ENCODE measurements at places on chromosomes 2 and 18.

DNA sequence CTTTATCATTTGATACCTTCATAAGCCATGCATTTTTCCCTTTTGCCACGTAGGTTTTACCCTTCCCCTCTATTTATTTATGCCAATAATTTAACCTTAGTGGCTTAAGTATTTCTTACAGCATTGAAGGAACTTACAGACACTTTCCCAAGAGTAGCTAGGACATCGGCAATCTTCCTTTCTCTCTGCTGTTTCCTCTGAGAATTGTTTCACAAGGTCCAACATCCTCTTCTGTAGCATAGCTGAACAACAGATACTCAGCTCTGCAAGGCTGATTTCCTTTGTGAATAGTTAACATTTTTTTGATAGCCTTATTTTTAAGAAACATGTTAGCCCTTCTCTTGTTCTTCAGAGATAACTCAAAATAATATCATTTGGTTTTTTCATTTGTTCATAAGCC, 1.1 kb upstream of the GCA start:
- DNase-seq, result no peak

DNA sequence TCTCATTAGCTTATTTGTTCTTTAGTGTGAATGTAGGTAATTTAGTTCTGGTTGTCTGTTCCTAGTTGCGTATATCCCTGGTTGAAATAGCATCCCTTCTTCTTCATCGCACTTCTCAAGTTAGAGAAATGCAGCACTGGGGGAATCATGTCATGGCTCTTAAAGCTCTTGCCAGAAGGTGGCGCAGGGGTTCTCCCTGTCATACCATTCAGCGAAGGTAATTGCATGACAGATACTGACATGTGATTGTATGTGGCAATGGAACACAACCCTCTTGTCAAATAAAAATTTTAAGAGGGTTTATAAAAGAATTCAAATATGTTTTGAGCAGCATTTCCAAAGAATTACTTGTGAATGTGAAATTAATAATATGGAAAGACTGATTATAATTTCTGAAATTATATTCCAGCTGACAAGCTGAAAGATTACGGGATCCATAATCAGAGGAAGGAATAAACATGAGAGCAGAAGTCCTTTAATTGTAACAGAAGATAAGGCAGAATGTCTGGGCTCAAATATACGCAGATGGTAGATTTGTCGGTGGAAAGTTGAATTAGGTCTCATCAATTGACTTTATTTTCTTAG, 411.7 kb downstream of the DSEL start:
- DNase-seq, result no peak

DNA sequence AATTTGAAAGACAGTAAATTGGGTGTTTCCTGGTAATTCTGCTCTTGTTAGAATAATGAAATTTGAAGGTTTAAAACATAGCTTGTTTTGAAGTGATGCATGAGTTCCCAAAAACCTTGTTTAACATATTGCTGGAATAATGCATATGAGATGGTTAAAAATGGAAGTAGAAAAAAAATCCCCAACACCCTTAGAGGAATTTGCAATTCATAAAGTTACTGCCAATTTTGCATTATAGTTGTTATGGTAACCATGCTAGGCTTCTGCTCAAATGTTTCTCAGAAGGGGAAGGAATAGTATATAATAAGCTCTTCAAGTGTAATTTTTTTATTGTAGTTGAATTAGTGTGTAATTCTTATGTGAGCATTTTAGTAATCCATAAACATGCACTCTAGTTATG, 49.1 kb downstream of the FASTKD2 start:
- no peak for DNase-seq

DNA sequence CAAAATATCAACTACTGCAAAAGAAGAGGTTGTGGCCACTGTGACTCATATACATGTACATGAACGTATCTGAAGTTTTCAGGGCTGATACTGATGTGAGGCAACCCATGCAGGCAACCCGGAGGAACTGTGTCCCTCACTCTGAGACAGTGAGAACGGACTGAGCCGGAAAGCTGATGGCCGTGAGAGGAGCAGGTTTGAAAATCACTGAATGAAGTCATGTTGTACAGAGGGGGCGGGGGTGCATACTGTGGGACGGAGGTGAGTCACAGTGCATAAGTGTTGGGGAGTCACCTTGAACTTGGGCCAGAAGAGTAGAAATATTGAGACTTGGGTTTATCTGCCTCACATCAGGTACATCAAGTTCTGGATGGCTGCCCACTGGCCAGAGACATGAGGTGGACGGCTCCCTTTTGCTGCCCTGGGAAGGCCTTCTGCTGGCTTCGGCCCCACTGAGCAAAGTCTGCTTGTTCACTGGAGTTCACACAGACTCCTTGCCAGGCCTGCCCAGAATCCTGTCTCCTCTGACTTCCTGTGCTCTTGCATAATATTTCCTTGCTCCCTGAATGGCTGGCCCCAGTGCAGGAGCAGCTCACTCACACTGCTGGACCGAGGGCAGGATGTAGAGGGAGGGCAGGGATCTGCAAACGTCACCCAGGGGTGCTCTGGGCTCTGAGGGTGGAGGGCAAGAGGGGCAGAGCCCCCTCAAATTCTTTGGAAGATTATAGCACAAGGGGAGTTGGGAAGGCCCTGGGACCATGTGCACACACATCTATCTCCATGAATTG, 18.1 kb downstream of the EPAS1 start:
- DNase-seq, result no peak

DNA sequence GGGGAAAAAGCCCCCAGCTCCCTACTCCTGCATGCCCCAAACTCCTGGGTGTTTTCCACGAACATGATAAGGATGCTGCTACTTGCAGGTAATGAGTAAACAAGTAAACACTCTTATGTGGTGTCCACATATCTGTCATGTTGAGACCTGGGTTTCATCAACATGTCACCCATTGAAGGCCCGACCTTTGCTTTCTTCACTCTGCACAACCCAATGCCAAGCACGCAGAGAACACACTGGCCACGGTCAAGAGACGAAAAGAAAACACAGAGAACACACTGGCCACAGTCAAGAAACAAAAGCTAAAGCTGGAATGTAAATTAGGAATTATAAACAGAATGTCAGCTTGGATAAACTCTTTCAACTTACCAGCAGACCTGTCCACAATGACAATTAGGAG, 143.1 kb downstream of the TTC32 start:
- DNase-seq, result no peak

- DNase-seq, result no peak
Measured at GRCh38 chr2:150127995-150128394, 359.5 kb downstream of the RND3 start.

GRCh38 chr18:46771141-46771540, 14.3 kb upstream of the ST8SIA5 start:
- no peak for DNase-seq

- no peak for DNase-seq
Measured at GRCh38 chr18:13973061-13973575, 57.8 kb upstream of the MC2R start.

DNA sequence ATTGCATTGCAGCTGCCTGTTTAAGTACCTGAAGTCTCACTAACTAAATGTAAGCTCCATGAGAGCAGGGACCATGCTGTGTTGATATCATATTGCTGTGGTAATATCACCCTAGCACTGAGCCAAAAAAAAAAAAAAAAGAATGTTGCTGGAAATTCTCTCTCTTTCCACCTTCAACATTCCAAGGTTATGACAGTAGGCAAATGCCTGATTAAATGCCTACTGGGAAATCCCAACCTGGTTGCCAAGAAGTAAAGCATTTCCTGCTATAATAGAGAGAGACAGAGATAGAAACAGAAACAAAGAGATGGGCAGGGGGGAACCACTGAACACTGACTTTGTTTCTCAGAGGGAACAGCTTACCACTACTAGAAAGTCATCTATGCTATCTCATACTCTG, 1604.2 kb downstream of the LRP1B start:
- DNase-seq, result no peak

DNA sequence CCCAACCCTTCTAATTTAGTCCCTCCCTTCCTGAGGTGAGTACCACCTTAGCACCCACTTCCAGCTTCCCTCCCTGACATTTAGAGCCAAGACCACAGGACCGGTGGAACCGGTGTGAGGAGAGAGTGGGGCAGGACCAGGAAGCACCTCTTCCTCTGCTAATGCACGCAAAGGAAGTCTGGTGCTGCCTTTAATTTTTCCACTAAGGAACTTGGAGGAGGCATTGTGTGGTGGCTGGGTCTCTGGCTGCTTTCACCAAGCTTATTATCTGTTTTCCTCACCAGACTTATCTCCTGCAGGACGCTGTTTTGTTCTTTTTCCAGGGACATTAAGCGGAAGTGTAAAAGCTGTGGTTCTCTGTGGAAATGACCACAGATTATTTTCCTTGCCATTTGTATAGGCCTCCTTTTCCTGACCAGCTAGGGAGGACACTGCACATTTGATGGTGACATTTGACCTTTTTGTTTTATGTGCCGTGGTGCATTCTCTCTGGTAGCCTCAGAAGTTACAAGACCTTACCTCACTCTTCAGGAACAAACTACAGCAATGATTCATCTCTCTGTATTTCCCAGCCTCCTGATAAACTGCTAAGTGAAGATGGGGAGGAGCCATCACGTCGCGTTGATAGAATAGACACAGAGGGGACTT, 39.8 kb upstream of the SPTBN1 start:
- DNase-seq, result no peak

DNA sequence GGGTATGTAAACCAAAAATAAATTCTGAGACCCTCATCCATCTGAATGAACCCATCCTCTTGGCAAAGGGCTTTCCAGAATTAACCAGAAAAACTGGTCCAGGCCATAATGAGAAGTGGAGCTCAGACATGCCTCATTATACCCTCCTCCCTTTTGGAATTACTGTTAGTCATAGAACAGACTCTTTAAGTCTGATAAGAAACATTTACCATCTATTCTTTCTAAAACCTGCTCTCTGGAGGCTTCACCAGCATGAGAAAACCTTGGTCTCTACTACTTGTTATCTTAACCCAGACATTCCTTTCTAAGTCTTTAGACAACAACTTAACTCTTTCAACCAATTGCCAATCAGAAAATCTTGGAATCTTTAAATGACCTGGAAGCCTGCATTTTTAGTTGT, 82.8 kb downstream of the QPCT start:
- no peak for DNase-seq

DNA sequence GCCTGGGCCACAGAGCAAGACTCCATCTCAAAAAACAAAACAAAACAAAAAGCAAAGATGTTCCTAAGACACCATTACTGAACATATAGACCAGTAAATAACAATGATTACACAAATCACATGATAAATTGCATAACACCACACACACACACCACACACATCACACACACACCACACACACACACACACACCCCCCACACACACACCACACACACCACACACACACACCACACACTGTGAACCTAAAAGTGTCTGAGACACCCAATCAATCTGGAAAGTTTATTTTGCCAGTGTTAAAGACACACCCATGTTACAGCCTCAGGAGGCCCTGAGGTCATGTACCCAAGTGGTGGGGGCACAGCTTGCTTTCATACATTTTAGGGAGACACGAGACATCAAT, 62.6 kb upstream of the ASAP2 start:
- DNase-seq, result no peak

DNA sequence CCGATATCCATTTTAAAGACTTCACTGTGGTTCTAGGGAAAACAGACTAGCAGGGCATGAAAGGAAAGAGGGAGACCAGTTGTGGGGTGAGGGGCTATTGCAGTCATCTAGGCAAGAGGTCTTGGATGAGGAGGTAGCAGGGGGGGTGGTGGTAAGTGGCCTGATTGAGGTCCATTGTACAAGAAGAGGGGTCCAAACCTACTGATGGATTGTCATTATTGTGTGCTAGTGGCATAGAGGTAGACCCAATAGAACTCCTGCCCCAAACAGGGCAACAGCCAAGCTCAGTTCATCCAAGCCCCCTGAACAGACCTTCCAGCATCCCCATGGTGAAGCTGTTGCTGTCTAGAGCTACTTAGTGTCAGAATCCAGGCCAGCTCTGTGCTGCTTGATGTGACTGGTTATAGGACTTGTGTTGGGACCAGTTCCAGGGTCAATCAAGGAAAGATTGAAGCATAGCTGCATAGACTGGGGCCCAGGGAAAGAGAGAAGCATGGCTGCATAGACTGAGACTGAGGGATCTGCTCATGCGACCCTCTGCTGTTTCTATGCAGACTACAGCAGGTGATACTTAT, 7.0 kb downstream of the ASAP2 start:
- no peak for DNase-seq

- no peak for DNase-seq
Measured at GRCh38 chr2:208643145-208643544, 236.6 kb downstream of the PTH2R start.

- DNase-seq, result no peak
Measured at GRCh38 chr18:22800551-22800951, 132.6 kb upstream of the RBBP8 start.

DNA sequence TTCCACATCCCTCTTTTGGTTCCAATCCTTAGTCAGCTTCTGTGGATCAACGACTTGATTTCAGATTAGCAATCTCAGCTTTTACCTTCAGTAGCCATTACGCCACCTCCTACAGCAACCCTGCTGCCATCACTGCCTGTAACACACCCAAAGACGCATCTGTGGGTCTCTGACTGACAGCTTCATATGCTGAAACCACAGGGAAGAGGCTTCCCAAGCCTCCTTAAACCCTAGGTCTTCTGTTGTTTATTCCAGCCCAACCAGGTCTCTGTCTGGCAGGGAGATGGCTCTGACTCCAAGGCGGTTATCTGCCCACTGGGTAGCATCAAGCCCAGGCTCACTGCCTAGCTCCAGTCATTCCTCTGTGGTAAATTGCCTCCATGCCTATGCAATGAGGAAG, 28.6 kb upstream of the TRIB2 start:
- DNase-seq, result no peak

- DNase-seq, result no peak
Measured at GRCh38 chr2:121489284-121489683, 41.4 kb upstream of the RNU4ATAC start.

DNA sequence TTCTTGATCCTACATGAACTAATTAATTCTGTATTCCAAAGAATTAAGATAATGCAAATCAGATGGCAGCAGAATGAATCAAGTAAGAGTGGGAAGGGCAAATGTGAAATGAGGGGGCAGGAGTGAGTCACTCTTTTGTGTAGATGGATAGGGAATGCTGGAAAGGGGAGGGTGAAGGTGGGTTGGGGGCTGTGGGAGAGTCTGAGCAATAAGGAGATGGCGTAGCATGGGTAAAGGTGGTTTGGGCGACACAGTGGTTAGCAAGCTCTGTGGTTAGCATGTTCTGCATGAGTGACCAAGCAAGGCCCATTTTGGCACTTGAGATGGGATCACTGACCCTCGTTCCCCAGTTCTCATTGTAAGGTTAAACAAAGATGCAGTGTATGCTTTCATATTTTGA, 20.4 kb downstream of the GPD2 start:
- DNase-seq, result no peak

GRCh38 chr18:44813586-44813985, 132.9 kb downstream of the SETBP1 start:
- no peak for DNase-seq

- no peak for DNase-seq
Measured at GRCh38 chr2:169105476-169105875, 36.1 kb downstream of the DHRS9 start.

DNA sequence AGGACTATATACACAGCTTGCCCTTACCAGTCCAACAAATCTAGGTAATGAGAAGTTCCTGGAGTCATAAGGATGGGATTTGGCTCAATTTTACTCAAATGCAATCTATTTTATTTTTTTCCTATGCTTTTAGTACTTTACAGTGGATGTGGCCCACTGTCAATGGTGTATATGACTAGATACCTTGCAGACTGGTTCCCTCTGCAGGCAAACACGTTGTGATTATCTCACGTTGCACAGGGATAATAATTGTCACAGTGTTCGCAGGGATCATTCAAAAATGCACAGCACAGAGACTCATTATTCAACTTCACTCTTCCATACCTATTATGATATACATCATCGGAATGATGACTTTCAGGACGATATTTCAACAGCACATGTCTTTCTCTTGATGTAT, 359.7 kb downstream of the MBD2 start:
- DNase-seq, result no peak
